ENCODE measurements at places on chromosomes 5 and 9.

- no peak for DNase-seq
Observed at GRCh38 chr9:28301281-28301680, 728.0 kb upstream of the C9orf72 start.

DNA sequence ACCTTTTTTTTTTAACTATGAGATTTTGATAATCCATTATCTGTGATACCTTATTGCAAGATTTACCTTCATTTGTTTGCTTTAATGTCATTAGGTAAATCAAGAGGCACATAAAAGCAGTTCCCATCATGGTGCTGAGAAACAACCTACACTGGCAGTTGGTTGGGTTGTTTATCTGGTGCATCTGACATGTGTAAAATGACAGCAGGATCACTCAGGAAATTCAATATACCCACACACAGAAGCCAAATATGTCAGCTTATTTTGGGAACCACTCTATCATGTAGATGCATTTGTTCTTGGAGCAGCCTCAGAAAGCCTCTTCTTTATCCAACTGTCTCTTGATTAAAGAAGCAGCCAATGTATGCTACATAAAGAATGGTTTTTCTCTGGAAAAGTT is 7.8 kb upstream of the CCDC192 start:
- DNase-seq = no peak

- DNase-seq = no peak
Observed at GRCh38 chr5:57324861-57325260, 151.0 kb downstream of the GPBP1 start.

- DNase-seq = no peak
Observed at GRCh38 chr9:84492366-84493159, 152.0 kb upstream of the SLC28A3 start.
